ENCODE measurements at places on chromosomes 7 and 10. TPM values are rescaled to one million over a fixed set of nuclear protein-coding genes. Genes with fewer than 3 reads are reported as not detected.

The SFTPA1 gene
- under 0.01 TPM for total RNA-seq

The TEX47 gene
- not detected for total RNA-seq

The SLC18A2 gene
- not detected for total RNA-seq

The NXPH1 gene
- not detected for total RNA-seq

The CYP3A4 gene
- total RNA-seq = not detected

The ADAM12 gene
- total RNA-seq = 40.8 TPM

The PRKRIP1 gene
- 20.5 TPM for total RNA-seq

The RBP3 gene
- not detected for total RNA-seq

The CREB5 gene
- total RNA-seq = 2.5 TPM

The ACSM6 gene
- total RNA-seq = not detected

The DOCK4 gene
- total RNA-seq = 33.3 TPM

The COMMD3 gene
- total RNA-seq = 37.7 TPM

The SPOCK2 gene
- 0.11 TPM for total RNA-seq

The COBL gene
- total RNA-seq = under 0.01 TPM

The PILRB gene
- 8.1 TPM for total RNA-seq

The TLX1 gene
- total RNA-seq = not detected

The TMEM130 gene
- total RNA-seq = 0.11 TPM

The TMEM120A gene
- total RNA-seq = 25.5 TPM

The GARIN1A gene
- total RNA-seq = 0.33 TPM

The MYOZ1 gene
- not detected for total RNA-seq

The LMOD2 gene
- not detected for total RNA-seq

The PLEKHA1 gene
- total RNA-seq = 11.9 TPM

The MUC12 gene
- 0.44 TPM for total RNA-seq

The CALCR gene
- not detected for total RNA-seq

The CYP2W1 gene
- total RNA-seq = not detected

The NUTM2D gene
- total RNA-seq = 0.62 TPM

Data from uterine smooth muscle cell (primary cell).